ENCODE measurements at places on chromosomes 6 and 20. TPM values are rescaled to one million over a fixed set of nuclear protein-coding genes. Genes with fewer than 3 reads are reported as not detected.

The SLC17A1 gene
- not detected for total RNA-seq

The ZNF391 gene
- total RNA-seq, result 1.0 TPM

The MEP1A gene
- total RNA-seq, result not detected

The FAM184A gene
- 0.19 TPM for total RNA-seq

The BPIFA1 gene
- total RNA-seq, result not detected

The FKBP1C gene
- total RNA-seq, result 1.5 TPM

The C20orf204 gene
- total RNA-seq, result 49.1 TPM

The PTCRA gene
- 0.24 TPM for total RNA-seq

The ADGB gene
- not detected for total RNA-seq

The GZF1 gene
- 9.5 TPM for total RNA-seq

The STX16 gene
- total RNA-seq, result 44.9 TPM

The EFCAB8 gene
- 0.18 TPM for total RNA-seq

The C6orf141 gene
- total RNA-seq, result not detected

Data from GM12878 (cell line).